Hematopoietic multipotent progenitor cell (in vitro differentiated cells): ENCODE measurements at places on chromosomes 5 and 9. TPM values are rescaled to one million over a fixed set of nuclear protein-coding genes. Genes with fewer than 3 reads are reported as not detected.

ISOC1 gene
- total RNA-seq, result 15.3 TPM

FOXE1 gene
- total RNA-seq, result not detected

ENTREP1 gene
- under 0.01 TPM for total RNA-seq

TLR4 gene
- 2.2 TPM for total RNA-seq

SPINK7 gene
- total RNA-seq, result not detected

KIF20A gene
- total RNA-seq, result 2.4 TPM

LOX gene
- 14.3 TPM for total RNA-seq

TXNDC8 gene
- total RNA-seq, result not detected

GFPT2 gene
- under 0.01 TPM for total RNA-seq

DCTN4 gene
- 33.4 TPM for total RNA-seq

IL13 gene
- under 0.01 TPM for total RNA-seq

CSNK1G3 gene
- total RNA-seq, result 14.0 TPM

PJA2 gene
- 35.8 TPM for total RNA-seq

DAB2IP gene
- 0.81 TPM for total RNA-seq

LRRC19 gene
- total RNA-seq, result not detected

RGS7BP gene
- total RNA-seq, result not detected

ANKRD20A1 gene
- total RNA-seq, result 0.54 TPM

SPATA31A6 gene
- total RNA-seq, result not detected

FCN1 gene
- 10.5 TPM for total RNA-seq

FRRS1L gene
- under 0.01 TPM for total RNA-seq

LRRC26 gene
- total RNA-seq, result 2.2 TPM

NEUROG1 gene
- not detected for total RNA-seq

SPINK13 gene
- not detected for total RNA-seq

WDR31 gene
- 3.2 TPM for total RNA-seq

PLK2 gene
- total RNA-seq, result 44.2 TPM

SLC6A19 gene
- total RNA-seq, result under 0.01 TPM

RFESD gene
- 1.6 TPM for total RNA-seq

LIFR gene
- total RNA-seq, result under 0.01 TPM

ABLIM3 gene
- 0.27 TPM for total RNA-seq

ZNF883 gene
- 1.1 TPM for total RNA-seq

CDC14B gene
- total RNA-seq, result 7.5 TPM
